ENCODE measurements at places on chromosomes 1 and 21.

DNA sequence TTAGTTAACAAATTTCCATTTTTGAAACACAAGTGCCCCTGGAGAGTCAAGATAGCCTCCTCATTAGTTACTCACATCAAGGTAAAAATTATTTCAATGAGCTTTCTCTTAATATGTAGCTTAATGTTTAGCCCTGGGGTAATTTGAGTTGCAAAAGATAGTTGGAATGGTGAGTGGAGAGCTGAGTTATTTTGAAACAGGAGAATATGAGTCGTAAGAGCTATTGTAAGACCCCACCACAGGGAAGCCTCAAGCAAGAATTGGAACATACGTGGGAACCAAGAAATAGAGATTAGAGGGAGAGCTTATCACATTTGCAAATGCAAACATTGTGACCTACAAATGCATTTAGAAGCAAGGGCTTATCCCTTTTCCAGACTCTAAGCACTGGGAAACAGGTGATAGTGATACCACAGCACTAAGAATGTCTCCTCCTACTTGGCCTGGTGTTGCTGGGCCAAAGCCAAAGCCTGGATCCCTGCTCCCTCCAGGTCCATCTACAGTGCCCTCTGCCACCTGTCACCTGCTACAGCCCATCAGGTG, 635.1 kb downstream of the PTPRC start:
- no peak for DNase-seq

- DNase-seq: no peak
Measured at GRCh38 chr1:203152158-203153034, 23.2 kb downstream of the MYBPH start.

DNA sequence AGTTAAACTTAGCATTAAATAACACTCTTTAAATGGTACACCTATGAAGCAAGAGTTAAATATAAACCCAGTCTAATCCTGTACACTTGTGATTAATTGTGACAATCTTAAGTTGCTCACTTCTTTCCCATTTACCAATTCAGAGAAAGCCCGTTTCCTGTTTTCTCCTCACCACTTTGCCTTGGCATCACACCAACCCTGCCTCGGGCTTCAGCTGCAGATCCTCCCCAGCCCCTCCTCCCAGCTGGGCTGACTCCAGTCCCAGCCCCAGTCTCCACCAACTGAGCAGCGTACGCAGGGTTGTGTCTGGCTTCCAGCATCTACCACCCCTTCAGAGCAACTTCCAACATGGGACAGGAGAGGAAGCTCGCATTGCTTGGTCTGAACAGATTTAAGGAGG, 4.1 kb downstream of the PYCR2 start:
- peak; percentile 73 for DNase-seq

DNA sequence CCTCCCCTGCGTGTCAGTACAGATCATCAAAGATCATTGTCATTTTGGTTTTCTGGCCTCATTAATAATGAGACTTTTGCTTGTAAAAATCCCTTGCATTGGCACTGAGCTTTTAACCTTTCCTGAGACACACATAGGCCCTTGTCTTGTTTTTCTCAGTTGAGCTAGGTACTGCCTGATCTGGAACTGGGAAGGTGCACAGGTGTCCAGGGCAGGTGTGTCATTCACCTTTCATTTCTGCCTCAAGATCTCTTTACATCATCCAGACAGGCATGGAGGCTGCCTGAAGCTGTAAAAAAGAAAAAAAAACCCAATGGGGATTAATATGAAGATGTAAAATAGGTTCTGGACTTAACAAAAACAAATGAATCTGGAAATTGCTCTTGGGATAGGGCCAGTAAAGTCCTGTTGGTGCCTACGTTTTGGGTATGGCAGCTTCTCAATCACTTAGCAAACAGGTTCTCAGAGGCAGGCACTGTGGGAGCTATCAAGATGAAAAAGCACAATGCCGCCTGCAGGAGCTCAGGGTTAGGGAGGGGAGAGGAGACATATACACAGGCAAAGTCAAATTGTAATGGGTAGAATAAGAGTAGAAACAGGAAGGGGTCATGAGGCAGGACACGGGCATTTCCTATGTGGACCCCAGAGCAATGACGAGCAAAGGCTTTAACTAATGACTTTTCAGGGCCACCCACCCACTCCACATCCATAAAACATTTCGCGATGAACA, 1.0 kb upstream of the KCNC4 start:
- no peak for DNase-seq

DNA sequence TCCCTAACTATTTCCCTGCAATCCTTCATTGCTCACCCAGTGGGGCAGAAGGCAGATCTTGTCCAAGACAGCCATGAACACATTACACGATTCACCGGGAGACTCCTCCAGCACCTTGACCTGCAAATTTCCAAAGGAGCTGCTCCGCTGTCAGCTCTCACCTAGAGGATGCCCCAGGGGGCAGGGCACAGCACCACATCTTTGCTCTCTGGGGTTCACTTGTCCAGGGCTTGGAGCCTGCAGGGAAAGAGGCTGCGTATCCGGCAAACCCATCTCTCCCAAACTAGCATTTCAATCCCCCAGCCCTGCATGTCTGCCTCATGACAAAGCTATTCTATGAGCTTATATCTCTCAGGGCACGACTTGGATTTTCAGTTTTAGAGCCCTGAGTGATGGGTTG, 35.1 kb upstream of the OLIG2 start:
- no peak for DNase-seq

GRCh38 chr1:19262744-19263143, 11.1 kb downstream of the MRTO4 start:
- no peak for DNase-seq

- no peak for DNase-seq
Measured at GRCh38 chr1:2609319-2610035, 22.9 kb downstream of the PRXL2B start.

DNA sequence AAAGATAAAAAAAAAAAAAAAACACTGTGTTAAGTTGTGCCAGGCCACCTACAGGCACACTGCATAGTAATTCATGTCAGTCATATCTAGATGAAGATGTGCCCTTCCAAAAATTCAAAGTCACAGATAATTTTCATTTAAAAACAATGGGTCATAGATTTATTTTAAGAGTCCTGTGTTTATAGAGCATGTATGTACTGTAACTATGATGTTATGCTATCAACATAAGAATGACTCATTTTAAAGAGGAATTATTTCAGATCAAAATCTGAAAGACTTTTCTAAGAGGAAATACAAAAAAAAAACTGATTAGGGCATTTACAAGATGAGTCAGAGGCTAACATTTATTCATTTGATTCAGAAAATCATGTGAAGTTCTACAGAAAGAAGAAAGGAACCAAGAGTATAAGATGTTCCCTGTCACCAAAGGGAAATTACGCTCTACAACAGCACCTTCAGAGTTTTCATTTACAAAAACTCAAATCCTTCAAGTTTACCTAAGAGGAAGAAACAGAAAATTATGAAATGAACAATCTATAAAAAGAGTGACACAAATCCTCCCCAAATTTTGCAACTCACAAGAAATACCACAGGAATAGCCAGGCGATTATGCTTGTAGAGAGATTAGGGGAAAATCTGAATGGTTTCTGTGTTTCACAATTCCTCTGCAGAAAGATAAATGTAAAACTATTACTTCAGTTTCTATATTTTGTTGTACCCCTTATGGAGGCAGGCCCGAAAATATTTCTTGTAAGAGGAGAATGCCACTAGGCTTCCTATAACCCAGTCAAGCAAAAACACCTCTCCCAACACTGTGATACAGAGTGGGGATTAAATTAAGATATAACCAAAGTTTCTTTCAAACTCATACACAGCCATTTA, 13.8 kb downstream of the TP53BP2 start:
- no peak for DNase-seq

DNA sequence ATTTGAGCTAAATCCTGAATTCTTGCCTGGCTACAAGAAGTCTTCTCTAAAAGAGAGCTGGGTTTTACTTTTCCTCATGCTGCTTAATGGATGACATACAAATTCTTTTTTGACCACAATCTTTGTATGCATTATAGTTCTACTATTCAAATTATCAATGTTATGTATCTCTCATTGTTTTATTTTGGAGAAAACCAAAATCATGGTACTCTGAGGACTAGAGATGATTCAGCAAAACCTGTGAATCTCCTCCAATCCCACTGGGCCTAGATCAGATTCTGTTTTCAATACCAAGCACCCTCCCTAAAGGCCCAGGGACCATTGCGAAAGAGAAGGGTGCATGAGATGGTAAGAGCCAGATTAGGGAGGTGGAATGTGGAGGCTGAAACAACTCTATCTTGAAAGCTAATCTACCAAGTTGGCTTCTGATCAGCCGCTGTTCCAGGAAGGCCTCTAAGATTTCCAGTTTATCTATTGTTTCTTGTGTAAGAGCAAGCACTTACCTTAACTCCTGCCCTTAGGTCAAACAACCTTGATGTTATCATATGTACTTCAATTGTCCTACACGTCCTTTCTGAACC, 547.2 kb downstream of the PLPP3 start:
- DNase-seq: no peak

DNA sequence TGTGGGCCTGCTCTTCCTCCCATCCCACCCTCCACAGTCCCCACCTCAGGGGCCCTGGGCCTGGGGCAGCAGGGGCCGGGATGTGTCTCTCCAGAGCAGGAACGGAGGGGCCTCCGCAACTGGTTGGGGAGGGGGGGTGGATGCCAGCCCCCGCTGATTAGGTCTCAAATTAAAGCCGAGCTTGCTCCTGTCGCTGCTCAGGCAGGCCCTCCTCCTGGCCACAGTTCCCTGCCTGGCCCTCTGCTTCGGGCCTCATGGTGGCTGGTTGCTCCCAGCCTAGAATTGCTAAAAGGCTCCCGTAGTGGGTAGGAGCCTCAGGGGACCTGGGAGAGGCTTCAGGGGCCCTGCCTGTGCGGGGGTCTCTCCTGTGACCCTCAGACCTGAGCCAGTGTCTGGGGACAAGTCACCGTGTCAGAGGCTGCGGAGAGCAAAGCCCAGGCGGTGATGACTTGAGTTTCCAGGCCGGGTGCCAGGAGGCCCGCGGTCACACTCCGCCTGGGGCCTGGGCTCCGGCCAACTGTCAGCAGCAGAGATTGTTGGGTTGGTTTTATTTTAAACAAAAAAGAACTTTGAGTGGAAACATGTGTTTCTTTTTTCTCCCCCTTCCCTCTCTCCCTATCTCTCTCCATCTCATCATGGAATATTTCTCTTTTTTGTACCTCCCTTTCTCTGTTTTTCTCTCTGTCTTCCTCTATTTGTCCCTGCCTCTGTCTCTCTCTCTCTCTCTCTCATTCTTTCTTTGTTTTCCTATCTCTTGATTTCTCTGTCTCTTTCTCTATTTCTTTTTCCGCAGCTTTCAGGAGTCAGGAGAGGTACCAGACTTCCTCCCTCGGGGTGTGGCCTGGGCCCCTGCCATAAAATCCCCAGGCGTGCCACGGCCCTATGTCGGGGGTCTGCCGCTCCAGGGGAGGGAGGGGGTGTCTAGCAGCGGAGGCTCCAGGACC, 20.0 kb upstream of the EPHA2 start:
- peak; percentile 92 for DNase-seq

DNA sequence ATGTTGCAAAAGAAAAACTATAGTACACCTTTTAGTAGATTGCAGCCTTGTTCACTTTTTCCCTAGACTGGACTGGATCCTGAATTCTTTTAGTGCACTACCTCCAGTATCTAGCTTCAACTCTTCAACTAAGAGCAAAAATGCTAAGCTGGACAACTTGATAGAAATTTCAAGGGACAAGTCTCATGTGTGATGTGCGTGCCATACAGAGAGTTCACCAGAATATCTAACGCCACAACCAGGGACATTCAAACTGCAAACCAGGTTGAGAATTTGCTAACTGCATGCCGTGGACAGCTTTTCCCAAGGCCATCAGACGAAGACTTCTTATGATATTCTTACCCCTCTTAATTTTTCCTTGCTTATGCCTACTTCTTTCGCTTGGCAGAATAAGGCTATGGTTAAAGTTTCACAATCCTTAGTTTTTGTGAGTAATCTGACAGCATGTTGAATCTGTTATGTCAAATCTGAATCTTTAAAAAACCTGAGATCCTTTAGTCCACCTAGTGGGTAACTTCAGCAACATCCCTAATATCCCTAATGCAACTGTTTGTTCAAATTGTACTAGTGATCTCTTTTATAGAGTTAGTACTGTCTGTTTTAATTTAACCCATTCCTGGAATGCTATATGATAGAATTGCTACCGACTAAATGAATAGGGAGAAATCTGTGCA, 66.4 kb downstream of the DDAH1 start:
- no peak for DNase-seq

DNA sequence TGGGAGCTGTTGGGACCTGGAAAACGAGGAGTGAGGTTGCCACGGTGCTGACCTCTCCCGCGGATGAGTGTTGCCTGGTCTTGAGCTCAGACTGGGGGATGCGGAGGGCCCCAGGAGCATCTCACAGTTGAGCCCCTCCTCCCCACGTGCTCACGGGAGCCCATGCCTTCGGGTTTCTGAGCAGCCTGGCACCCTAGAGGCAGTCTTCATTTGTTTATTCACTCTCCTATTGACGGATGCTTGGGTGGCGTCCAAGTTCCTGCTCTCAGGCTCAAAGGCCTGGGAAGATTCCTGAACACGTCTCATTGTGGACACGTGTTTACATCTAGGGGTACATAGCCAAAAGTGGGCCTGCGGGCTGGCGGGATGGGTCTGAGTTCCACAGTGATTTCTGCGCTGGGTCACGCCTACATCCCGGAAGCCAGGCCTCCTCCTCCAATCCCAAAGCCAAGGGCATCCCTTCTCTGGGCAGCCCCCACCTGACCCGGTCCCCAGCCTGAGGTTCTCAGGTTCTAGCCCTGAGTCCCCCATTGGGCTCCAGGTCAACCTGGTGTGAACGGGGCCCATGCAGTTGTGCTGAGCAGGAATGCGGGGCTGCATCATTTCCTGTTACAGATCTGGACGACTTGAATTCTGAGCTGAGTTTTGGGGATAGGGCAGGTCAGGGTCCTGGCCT, 14.7 kb downstream of the WNT3A start:
- DNase-seq: no peak

DNA sequence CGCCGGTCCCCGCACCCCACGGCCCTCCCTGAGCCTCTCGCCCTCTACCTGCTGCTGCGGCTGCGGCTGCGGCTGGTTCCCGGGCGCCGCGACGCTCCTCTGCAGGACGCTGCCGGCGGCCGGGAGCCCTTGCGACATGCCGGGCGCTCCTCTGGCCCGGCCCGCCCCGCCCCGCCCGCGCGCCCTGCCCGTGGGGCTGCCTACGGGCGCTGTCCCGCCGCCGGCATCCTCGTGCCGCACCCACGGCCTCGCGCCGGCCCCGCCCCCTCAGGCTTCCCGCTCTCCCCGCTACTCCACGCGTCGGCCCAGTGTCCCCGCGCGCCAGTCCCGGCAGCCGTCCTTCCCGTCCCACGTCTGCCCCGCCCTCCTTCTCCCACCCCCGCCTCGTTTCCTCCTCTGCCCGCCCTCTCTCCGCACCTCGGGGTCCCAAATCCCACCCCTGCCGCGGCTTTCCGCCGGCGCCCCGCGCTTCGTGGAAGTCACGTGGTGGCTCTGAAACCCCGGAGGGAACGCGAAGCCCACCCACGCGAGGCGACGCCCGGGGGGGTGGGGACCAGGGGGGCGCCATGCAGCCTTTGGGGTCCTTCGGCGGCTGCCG, at the start of gene BATF3:
BATF3 (minus strand) TSS at position 216 of the 598 bp plus-strand sequence; CDS start at position 138, 78 bp downstream.
- peak; percentile 66 for DNase-seq

- no peak for DNase-seq
Measured at GRCh38 chr1:187605736-187606135, 777.0 kb downstream of the PLA2G4A start.

- no peak for DNase-seq
Measured at GRCh38 chr1:183048087-183049085, 25.2 kb downstream of the LAMC1 start.

GRCh38 chr1:150567717-150568593, 11.5 kb downstream of the MCL1 start:
- peak; percentile 75 for DNase-seq

- DNase-seq: peak; percentile 33
Measured at GRCh38 chr1:201016211-201016651, 7.3 kb downstream of the KIF21B start.

Data from left ventricle myocardium inferior (tissue), 1 donor.